HFF-Myc (cell line): ENCODE measurements at places on chromosomes 7 and 10.

GRCh38 chr7:170551-171363 is 21.6 kb upstream of the FAM20C start:
- DNase-seq = no peak

DNA sequence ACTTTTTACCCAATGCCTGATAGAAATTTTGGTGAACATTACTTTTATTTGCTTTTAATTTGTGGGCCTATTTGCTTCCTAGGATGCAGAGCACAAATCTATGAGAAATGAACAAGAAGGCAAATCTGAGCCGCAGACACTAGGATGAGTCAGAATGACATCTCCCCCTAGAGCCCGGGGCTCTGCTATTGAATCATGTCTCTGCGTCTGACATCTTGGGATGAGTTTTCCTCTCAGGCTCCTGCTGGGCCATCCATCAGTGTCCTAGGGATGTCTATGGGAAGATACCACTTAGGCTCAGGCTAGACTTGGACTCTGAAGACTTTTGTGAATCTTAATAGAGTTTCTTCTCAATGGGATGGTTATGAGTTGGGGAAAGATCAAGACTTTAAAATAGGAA is 157.3 kb upstream of the MTPN start:
- DNase-seq = no peak

- no peak for DNase-seq
Observed at GRCh38 chr7:17195576-17195975, 102.9 kb upstream of the AHR start.

DNA sequence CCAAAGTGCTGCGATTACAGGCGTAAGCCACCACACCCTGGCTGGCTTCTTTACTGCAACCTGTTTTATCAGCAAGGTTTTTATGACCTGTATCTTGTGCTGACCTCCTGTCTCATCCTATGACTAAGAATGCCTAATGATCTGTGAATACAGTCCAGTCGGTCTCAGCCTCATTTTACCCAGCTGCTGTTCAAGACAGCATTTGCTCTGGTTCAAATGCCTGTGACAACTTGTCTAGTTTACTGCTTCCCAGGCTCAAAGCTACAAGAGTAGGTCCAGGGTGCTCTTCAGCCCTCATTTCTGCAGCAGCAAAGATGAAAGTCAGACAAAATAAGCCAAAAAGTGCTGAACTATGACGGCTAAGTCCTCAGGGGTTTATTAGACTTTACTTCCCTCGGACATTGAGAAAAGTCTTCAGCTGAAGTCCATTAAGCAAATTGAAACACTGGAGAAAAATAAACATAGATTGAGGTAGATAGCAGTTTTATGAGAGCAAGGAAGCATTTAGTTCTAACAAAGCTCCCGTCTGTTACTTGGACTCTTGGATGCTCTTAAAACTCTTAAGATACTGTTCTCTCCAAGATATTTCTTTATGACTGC is 12.5 kb upstream of the LYZL1 start:
- DNase-seq = no peak

DNA sequence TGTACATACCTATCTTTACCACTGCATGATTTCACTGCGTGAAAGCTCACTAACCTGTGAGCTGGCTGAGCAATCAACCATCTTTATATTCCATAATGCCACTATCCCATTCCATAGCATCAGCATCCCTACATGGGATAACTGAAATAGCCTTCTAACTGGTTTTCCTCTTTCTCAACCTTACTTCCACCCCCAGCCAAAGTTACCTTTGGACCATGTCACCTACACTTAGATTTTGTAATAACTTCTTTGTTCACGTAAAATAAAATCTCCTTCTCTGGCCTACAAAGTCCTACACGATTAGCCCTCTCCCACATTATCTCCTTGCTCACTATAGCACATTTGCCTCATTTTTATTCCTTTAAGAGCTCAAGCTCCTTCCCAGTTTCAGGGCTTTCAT is 2.5 kb downstream of the PSMA2 start:
- DNase-seq = no peak

DNA sequence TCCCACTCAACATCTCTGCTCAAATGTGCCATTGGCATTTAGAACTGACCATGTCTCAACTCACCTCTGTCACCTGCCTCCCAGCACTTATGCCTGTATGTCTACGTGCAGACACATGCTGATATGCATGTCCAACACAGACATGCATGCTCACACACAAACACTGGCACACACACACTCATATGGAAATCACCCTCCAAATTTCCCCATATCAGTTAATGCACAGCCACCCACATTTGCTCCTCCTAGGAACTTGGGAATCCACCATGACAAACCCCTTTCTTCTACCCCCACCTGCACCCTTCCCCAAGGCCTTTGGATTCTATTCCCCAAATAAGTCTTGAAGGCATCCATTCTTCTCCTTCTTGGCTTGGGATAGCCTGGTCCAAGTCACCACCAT is 4.4 kb downstream of the FAM170B start:
- DNase-seq = no peak

- no peak for DNase-seq
Observed at GRCh38 chr10:21057989-21058388, 160.9 kb upstream of the NEBL start.

GRCh38 chr10:101367569-101368453 is 13.8 kb downstream of the BTRC start:
- DNase-seq = peak; percentile 52

DNA sequence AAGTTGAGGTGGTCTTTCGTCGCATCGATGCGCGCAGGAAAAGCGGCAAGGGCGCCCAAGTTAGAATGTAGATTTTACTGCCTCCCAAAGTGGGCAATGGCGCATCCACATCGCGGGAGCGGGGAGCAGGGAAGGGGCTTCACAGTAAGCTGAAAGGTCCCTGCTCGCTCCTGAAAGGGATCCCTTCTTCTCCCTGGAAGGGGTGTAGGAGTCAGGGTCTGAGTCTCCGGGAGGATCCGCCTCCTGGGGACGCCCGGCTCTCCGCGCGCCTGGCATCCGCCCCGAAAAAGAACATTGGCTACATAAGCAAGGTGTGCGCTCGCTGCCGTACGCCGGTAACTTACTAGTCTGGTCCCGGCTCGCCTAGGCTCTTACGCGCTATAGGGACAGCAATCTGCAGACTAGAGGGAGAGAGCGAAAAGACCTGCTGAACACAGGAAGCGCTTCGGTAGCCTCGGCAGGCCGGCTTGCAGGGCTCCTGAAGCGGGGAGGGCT is 804 bp downstream of the UNC5B start:
- DNase-seq = no peak

- DNase-seq = no peak
Observed at GRCh38 chr7:128665057-128665456, 7.0 kb upstream of the GARIN1A start.

- no peak for DNase-seq
Observed at GRCh38 chr7:77811516-77812289, 13.1 kb downstream of the PHTF2 start.

DNA sequence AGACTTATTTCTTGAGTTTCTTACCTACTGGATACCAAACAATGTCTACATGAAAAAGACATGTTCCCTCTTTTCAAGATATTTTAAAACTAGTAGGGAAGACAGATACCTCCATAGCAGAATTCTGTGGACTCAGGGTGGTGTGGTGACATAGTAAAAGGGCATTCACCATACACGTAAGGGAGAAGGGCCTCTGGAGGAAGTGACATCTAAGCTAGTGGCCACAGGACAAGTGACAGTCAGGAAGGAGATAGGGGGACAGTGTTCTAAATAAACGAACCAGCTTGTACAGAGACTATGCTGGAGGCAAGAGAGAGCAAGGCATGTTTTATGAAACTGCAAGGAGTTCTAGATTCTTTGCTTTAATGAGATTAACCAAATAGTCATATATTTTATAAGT is 321.7 kb upstream of the LRGUK start:
- no peak for DNase-seq

DNA sequence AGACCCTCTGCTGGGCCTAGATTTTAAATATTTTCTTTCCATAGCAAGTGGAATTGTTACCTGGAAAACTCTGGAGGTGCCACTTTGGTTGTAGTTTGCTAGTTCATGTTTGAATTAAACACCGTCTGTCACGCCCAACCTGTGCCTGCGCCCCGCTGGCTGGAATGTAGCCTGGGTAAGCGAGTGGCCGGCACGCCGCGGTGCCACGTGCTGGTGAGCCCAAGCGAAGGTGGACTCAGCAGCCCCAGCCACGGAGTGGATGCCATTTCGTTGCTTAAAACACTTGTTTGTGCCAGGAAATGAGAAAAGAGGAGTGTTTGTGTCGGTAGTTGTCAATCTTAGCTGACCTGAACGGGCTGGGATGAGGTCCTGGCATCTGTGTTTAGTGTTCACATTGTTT is 2.7 kb downstream of the GET4 start:
- DNase-seq = no peak

- no peak for DNase-seq
Observed at GRCh38 chr7:151247611-151248345, 716 bp downstream of the SMARCD3 start.

DNA sequence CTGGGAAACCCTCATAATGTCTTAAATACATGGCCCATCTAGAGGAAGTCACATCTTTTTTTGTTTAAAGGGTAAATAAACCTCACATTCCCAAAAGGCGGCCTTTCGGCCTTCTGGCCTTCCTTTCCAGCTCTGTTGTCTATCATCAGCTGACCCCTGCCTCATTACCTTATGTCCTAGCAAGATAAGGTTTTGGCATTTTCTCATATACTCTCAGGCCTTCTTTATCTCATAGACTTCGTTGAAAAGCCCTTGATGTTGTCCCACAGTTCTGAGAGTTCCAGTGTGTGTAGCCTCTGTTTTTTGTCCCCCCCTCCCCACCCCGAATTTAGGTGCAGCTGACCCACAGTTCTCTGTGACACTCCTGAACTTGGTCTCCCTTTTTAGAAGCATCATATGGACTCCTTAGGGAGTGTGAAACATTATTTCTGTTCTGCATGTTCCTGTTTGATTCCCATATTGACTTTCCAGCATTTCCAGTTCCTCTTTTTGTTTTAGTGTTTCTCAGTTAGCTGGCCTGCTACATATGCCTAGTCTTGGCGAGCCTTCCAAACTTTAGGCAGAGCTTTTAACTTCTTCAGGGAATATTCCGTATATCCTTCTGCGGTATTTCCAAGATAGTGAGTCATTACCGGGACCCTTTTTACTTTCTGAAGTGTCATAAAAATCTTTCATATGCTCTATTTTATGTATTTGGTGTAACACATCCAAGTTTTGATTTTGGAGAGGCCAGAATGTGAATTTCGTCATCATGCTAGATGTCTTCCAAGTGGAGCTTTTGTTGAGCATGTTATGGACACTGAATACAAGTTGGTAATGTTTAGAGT is 138.5 kb downstream of the LRRC4 start:
- no peak for DNase-seq

DNA sequence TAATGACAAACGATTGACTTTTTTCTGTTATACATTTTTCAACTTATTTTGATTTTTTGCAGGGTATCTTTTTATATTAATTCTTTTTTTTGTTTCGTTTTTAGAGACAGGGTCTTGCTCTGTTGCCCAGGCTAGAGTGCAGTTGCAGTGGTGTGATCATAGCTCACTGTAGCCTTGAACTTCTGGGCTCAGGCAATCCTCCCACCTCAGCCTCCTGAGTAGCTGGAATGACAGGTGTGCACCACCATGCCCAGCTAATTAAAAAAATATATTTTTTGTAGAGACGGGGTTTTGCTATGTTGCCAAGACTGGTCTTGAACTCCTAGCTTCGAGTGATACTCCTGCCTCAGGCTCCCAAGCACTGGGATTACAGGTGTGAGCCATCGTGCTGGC is 601.3 kb downstream of the PARD3 start:
- DNase-seq = no peak

- DNase-seq = no peak
Observed at GRCh38 chr7:46810986-46811385, 770.9 kb downstream of the TNS3 start.

- DNase-seq = no peak
Observed at GRCh38 chr7:73936967-73937366, 76.0 kb downstream of the TMEM270 start.

- no peak for DNase-seq
Observed at GRCh38 chr10:69640196-69640980, 10.3 kb downstream of the FAM241B start.

DNA sequence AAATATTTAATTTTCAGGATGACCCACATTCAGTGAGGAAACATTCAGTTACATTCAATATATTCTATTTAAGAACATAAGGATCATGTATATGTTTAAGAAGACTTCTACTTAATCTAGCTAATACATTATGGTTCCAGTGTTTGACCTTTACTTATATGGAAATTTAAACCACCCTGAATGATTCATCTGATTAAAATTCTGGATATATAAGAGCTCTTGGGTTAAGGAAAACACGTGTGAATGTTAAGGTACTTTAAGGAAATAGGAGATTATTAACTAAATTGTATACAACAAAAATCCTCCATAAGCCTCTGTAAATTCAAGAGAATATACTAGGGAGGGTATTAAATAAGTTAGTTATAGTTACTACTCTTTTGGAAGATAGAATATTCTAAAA is 40.9 kb downstream of the HDAC9 start:
- DNase-seq = peak; percentile 12

DNA sequence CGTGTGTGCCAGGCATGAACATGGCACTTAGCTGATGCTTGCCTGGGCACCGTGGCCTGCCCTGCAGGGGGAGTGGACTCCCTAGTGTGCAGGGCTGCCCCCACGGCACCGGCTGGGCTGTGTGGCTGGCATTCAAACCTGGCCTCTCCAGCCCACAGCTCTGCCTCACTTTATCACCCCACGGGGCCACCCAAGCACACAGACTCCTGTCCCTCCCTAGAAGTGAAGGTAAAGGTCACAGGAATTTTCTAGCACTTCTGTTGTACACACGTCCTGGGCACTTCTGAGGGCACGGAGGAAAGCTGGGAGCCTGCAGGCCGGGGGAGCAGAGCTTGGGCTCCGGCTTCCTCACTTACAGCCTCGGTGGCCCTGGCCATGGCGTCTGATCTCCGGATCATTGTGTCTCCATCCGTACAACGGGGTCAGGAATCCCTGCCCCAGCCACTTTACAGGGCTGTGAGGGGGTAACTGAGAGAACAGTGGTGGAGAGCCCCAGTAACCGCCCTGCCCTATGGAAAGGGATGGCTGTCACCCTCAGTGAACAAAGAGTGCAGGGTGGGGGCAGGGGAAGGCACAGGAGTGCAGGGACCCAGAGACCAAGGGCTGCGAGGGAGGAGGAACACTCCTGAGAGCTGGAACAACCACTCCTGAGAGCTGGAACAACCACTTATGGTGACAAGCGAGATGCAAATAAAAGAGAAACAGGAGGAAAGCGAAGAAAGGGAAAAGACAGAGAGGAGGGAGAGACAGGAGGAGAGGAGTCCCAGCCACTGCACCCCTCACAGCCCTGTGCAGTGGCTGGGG is 3.9 kb upstream of the PYROXD2 start:
- no peak for DNase-seq

GRCh38 chr10:120799849-120800248 is 51.3 kb upstream of the WDR11 start:
- no peak for DNase-seq

DNA sequence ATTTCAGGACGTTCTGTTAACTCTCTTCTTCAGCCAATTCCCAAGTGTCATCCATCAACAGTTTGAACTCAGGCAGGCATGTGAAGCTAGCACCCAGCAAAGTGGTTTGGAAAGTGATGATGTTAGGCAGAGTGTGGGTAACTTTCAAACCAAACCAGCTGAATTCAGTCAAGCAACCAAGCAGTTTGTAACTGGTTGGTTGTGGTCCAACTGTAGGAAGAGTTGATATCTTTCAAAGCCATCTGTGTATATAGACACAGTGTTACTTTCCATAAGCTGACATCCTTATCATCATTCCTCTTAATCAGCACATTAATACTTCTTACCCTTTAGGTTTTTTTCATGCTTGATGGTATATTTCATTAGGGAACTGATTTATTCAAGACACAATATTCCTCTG is 72.2 kb upstream of the NUPR2 start:
- no peak for DNase-seq
